ENCODE measurements at places on chromosomes 6 and 20.

DNA sequence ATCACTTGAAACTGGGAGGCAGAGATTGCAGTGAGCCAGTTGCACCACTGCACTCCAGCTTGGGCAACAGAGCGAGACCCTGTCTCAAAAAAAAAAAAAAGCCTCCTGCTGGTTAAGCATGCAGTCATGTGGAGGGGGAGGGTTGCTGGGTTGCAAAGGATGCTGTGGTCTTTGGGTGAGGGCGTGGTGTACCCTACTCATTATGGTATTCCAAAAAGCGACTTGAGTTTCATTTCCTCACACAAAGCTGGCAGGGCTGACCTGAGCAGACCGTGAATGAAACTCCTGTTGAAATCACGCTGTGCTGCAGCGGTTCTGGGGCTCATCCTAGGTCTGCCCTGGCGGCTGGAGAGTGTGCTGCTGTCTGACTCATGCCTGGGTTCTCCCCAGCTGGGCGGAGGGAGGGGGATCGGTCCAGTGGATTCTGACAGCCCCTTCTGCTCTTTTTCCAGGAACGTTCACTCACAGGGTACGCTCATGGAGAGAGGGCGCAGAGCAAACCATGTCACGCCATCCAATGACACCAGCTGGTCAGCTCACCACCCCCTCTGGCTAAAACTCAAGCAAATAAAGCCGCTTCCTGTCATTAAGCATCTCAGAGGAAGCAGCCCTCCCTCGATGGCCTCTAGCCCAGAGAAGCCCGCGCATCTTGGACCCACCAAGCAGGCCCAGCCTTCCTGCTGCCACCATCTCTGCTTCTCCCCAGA lies 166.2 kb downstream of the SCML4 start:
- DNase-seq, result no peak

DNA sequence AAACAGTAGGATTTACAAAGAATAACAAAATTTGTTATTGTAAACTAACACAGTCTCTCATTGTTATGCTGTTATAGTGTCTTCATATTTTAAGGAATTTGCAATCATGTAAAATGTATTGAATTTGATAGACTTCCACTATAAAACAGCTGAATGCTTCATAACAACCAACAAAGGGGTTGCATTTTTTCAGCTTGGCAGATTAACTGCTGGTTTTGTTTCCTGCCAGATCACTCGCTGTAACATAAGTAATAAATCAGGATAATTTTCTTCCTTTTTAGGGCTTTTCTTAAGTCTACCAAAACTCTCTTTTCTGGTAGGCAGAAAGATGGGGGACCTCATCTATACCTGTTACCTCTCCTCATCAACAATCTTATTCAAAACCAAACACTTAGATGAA lies 169.8 kb downstream of the SAMD5 start:
- DNase-seq, result no peak

- no peak for DNase-seq
These were observed 730 bp downstream of the INSM1 start for GRCh38 chr20:20368418-20369249.

DNA sequence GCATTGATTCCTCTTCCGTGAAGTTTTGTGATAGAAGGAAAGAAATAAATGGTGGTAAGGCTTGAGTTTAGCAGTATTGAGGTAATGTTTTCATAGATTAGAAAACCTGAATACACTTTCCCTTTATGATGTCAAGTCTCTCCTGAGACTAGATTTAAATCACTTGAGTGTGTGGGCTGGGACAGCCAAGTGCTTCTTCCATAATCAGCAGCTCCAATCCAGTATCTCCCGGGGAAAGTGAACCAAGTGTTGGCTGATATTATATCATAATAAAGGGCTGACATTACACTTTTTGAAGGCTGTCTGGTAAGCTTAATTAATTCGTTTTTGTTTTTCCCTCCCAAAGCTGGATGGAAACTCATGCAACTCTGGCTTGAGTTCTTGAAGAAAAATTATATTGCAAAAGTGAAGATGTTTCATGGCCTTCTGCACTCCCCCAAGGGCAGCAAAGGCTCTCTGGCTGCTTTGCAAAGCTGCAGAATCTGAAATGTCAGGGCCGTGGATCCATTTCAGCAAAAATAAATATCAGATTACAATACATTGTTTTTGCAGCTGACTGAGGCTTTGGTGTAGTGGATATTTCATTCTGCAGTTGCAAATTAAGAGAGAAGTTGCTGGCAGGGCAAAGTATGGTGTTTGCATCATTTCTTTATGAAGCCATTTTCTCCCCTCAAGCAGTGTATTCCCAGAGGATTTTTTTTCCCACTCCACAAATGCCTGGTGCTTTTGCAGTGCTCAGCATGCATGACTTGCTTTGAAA lies 101.2 kb downstream of the MKKS start:
- peak; percentile 64 for DNase-seq

DNA sequence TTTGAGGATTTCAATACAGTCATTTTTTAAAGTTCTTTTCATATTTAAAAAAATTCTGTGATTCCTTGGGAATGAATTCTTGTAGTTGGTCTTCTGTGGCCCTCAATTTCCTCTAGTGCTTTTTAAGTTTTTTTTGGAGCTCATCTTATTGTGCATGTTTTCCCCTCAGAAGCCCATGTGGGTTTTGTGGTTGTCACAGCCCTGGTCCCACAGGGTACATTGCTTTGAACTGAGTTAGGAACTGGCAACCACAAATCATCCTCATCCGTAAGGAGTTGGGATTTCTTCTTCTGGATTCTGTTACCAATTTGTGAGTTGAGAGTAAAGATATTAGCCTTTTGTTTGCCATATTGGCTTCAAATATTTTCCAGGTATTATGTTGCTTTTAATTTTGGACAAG lies 89.9 kb downstream of the AKAP7 start:
- DNase-seq, result no peak

GRCh38 chr6:2165286-2165685 lies 80.1 kb downstream of the GMDS start:
- no peak for DNase-seq

DNA sequence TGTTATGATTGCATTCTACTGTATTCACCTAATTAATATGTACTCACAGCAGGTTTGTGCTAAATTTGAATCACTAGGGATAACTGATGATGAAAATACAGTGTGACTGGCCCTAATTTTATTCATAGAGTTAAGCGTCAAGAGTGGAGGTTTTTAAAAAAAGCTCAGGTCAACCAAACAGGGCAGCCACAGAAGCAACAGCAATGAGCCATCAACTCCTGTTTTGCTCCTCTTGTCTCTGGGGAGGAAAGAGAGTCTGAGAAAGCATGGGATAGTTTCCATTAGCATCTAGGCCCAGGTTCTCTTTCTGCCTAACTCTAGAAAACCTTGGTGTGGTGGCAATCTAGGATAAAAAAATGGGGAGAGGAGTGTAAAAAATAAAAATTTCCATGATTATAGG lies 122.1 kb downstream of the OGFRL1 start:
- DNase-seq, result no peak

GRCh38 chr20:33113387-33113908 lies 34.0 kb downstream of the BPIFB4 start:
- no peak for DNase-seq

DNA sequence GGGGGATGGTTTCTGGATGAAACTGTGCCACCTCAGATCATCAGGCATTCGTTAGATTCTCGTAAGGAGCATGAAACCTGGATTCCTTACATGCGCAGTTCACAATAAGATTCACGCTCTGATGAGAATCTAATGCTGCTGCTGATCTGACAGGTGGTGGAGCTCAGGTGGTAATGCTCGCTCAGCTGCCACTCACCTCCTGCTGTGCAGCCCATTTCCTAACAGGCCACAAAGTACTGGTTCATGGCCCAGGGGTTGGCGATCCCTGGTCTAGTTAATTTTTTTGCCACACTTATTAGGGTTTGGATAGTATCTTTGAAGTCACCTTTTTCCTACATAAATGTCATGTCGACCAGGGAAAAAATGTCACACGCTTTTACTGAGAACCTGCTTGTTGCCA lies 96.8 kb upstream of the MLIP start:
- DNase-seq, result no peak

- no peak for DNase-seq
These were observed 123.8 kb downstream of the QKI start for GRCh38 chr6:163538331-163538730.

GRCh38 chr6:29661071-29661470 lies 4.2 kb downstream of the MOG start:
- DNase-seq, result no peak

GRCh38 chr6:98695091-98695801 lies 139.1 kb upstream of the POU3F2 start:
- DNase-seq, result peak; percentile 47

- no peak for DNase-seq
These were observed 91.0 kb downstream of the PXDC1 start for GRCh38 chr6:3660473-3660872.

- DNase-seq, result no peak
These were observed 58.5 kb downstream of the GRM1 start for GRCh38 chr6:146087386-146087785.

DNA sequence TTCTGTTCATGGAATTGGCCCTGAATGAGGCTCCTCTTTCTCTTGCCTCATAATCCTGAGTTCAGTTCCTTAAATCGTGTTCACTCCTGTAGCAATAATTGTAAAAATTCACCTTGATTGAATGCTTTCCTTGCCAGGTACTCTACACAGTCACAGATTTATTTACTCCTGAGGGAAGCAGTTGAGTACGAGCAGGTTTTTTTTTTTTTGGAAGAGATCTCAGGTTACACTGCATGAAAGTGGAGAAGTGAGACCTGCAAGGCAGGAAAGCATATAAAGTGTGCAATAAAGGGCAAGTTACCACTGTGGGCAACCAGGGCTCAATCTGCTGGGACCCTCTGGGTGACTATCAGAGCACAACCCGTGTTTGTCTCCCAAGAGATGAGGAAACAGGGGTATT lies 93.0 kb upstream of the DOK5 start:
- no peak for DNase-seq

GRCh38 chr20:54103067-54103761 lies 32.8 kb upstream of the BCAS1 start:
- DNase-seq, result peak; percentile 20

DNA sequence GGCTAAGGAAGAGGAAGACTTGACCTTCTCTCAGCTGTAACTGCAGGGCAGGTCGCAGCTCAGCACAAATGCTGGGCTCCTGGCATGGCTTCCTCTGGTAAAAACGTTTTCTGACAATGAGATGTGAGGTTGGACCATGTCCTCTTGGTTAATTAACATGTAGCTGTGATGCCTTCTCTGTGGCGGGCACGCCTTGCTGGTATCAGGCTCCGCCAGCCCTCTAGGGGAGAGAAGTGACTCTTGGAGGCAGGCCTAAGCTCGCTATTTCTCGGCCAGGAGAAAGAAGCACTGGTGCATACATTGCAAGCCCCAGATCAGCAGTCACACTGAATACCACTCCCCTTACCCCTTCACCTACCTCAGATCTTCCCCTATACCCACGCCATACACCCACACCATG lies 65.0 kb downstream of the QRSL1 start:
- no peak for DNase-seq

- DNase-seq, result no peak
These were observed 22.3 kb downstream of the PPP1R14C start for GRCh38 chr6:150165020-150165702.

DNA sequence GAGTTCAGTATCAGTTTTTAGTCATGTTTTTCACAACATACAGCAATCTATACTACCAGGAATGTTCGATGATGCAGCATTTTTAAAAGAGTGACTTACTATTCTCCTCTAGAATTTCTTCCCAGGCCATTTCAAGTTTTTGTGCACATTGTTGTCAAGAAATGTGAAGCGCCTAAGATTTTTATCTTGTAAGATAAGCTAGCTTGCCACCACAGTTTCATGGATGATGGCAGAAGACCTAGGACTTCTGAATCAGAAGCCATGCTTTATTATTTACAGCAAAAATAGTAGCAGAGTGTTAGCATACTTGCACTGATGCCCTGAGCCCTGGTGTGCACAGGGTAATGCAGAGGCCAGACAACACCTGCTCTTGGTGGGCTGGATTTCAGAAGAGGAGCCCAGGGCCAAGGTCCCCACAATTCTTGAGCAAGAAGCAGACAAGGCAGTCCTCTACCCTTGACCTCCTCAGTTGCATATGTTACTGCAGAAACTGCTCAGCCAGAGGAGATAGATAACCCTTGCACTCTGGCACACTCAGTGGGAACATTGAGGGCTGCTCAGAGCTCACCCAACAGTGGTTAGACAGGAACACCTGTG lies 99.2 kb downstream of the QKI start:
- no peak for DNase-seq

- no peak for DNase-seq
These were observed 136.3 kb upstream of the PRDM1 start for GRCh38 chr6:105949869-105950268.

DNA sequence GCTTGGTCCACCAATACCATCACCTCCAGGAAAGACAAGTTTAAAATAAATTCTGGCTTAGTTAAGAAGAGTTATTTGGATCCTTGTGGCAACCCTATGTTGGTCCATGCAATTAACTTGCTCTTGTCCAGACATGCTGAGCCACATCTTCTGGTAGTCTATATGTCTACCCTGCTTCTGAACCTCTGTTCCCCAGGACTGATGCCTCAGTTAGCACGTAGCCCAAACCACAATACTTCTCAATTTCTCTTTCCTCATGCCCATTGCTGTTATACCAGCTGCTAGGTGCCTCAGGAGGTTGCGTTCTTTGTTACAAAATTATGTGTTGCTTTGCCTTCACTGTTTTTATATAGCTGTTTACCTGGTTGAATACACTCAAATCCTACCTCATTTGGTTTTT lies 116.4 kb upstream of the KCNQ5 start:
- DNase-seq, result no peak

- no peak for DNase-seq
These were observed 163.2 kb upstream of the RIN2 start for GRCh38 chr20:19594896-19595295.

- DNase-seq, result no peak
These were observed 9.2 kb upstream of the SDCBP2 start for GRCh38 chr20:1338096-1338495.

GRCh38 chr6:12150812-12151432 lies 138.8 kb downstream of the HIVEP1 start:
- DNase-seq, result peak; percentile 60

GRCh38 chr6:129342243-129342642 lies 367.7 kb downstream of the ARHGAP18 start:
- no peak for DNase-seq

DNA sequence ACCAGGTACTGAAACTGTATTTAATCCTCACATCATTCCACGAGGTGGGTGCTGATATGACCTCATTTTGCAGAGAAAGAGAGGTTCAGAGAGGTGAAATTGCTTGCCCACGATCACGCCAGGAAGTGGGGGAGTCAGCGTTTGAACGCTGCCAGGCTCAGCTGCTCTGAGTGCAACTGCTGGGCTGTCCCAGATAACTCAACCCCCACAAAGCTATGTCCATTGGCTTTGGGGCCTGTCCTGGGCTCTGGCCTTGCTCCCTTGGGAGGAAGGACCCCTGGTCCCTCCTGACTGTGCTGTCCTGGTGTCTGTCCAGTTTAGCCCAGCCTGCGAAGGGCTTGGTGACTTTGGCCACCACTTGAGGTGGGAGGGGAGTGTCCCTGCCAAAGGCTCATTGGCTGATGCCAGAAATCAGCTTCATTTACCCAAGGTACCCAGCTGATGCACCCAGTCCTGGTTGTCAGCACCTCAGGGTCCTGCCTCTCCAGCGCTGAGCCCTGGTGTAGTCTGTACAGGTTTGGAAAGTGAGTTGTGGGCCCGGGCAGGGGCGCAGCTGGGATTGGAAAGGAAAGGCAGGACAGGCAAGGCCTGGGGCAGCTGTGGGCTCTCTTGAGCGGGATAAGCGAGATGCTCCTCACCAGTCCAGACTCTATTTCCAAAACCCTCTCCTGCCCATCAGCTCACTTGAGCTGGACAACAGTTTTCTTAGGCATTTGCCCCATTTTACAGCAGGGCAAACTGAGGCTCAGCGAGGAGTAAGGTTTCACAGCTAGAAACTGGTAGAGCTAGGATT lies 38.5 kb downstream of the SUN5 start:
- peak; percentile 47 for DNase-seq

- DNase-seq, result no peak
These were observed 570 bp downstream of the TULP4 start for GRCh38 chr6:158312672-158313397.
